A549 treated with AZD2906 at 1 μM for 4 hours (cell line): ENCODE measurements at places on chromosomes 5 and 9. TPM values are rescaled to one million over a fixed set of nuclear protein-coding genes. Genes with fewer than 3 reads are reported as not detected.

Gene IFNA2
- not detected in 5 replicates for total RNA-seq

Gene SMIM32
- total RNA-seq: not detected in 5 replicates

Gene GAS1
- 0.09 to 0.19 TPM (median 0.12 TPM) in 5 replicates for total RNA-seq

Gene TEX48
- not detected in 5 replicates for total RNA-seq

Gene SLC26A2
- 46.0 to 63.2 TPM (median 59.8 TPM) in 5 replicates for total RNA-seq

Gene SLC6A3
- total RNA-seq: 1.00 to 2.2 TPM (median 1.3 TPM) in 5 replicates

Gene OR13C2
- total RNA-seq: not detected in 5 replicates

Gene OBP2B
- not detected in 5 replicates for total RNA-seq

Gene SLC4A9
- total RNA-seq: 0.02 to 0.03 TPM in 2 of 5 replicates, not detected in the others

Gene PCDHGB1
- total RNA-seq: 1.4 to 1.9 TPM (median 1.7 TPM) in 5 replicates

Gene GMCL2
- total RNA-seq: not detected in 5 replicates

Gene PRLR
- 0.10 to 0.19 TPM (median 0.13 TPM) in 5 replicates for total RNA-seq

Gene SPATA31A3
- total RNA-seq: not detected in 5 replicates

Gene MYMK
- not detected in 5 replicates for total RNA-seq

Gene SPATA31C1
- total RNA-seq: not detected in 5 replicates

Gene CLIC3
- total RNA-seq: 3.2 to 7.2 TPM (median 5.6 TPM) in 5 replicates

Gene SLC25A2
- total RNA-seq: not detected in 5 replicates

Gene ZNF454
- not detected in 5 replicates for total RNA-seq

Gene AJM1
- total RNA-seq: 3.7 to 4.5 TPM (median 4.1 TPM) in 5 replicates

Gene FAM151B
- 1.0 to 1.7 TPM (median 1.7 TPM) in 5 replicates for total RNA-seq

Gene PPP3R2
- total RNA-seq: not detected in 5 replicates
